NCI-H1417 (cell line): ENCODE measurements at places on chromosomes 7 and 10.

- no peak for DNase-seq
Measured at GRCh38 chr7:51318886-51319579, 2.4 kb upstream of the COBL start.

- no peak for DNase-seq
Measured at GRCh38 chr7:18530224-18531179, 35.0 kb downstream of the HDAC9 start.

GRCh38 chr10:115624448-115624847 is 531.3 kb downstream of the ATRNL1 start:
- DNase-seq, result no peak

- DNase-seq, result no peak
Measured at GRCh38 chr7:11232462-11232861, 258.8 kb downstream of the PHF14 start.

DNA sequence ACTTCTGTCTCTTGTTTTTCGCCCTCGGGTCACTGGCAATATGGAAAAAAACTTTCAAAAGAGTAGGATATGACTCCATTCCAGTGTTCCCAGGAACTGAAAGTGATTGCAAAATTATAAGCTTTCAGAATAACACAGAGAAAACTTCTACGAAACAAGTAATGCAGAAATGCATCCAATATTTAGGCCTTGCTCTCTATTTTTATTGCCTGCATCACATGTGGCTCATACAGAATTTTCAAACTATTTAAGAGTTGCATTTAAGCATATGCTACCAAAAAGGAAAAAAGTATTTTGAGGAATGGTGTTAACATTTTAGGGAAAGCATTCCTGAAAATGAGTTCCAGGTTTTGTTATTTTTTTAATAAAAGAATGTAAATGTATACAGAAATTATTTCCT is 228.0 kb downstream of the CACNB2 start:
- DNase-seq, result no peak

GRCh38 chr10:129694691-129695243 is 227.7 kb downstream of the MGMT start:
- DNase-seq, result no peak

- no peak for DNase-seq
Measured at GRCh38 chr10:114498413-114499111, 94.3 kb upstream of the AFAP1L2 start.

DNA sequence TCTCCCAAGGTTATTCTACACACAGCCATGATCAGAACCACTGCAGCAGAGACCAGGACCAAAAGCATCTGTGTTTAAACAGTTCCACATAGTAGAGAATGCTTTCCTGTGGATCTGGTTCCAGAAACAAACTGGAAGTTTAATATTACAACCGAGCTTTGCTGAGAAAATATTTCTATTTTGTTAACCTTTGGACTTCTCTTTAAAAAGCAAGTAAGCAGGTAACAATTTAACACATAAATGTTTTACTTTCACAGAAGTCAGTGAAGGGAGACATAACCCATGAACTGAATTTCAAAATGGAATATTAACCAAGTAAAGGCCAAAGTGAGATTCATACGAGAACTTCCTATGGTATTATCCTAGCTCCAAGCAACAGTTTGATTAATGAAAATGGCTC is 98.6 kb upstream of the PHYHIPL start:
- DNase-seq, result no peak

GRCh38 chr10:110426294-110427181 is 71.2 kb upstream of the DUSP5 start:
- no peak for DNase-seq
